ENCODE measurements at places on chromosomes 7 and 10.

- no peak for DNase-seq
Observed at GRCh38 chr10:117562220-117562619, 19.7 kb downstream of the EMX2 start.

DNA sequence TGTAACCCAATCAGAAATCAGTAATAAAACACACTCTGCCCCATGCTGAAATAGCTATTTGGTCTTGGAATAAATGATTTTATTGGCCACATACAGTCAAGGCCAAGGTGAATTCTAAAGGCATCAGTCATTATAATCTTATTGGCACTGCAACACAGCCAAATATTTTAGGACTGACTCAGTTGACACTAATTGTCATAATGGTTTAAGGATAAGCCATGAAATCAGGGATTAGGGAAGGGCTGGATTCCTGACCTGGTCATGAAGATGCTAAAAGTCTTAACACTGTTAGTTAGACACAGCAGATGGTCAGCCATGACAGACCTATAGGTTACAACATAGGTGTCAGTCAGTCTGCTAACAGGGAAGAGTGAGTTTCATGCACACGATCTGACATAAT, 330.3 kb upstream of the NPSR1 start:
- DNase-seq, result no peak

DNA sequence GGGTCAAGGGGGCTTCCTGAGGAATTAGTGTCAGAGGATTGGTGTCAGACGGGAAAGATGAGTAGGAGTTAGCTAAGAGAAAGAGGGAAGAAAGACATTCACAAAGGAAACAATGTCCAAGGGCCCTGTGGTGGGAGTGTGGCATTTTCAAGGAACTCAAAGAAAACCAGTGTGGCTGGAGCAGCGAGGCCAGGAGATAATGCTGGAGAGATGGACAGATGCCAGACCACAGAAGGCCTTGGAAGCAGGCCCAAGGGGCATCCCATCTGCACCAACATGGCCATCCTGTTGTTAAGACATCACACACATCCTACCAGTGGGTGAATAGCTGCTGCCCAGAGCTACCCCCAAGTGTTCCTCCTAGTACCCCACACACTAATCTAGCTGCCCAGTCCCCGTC, 36.1 kb upstream of the CUL1 start:
- DNase-seq, result no peak

DNA sequence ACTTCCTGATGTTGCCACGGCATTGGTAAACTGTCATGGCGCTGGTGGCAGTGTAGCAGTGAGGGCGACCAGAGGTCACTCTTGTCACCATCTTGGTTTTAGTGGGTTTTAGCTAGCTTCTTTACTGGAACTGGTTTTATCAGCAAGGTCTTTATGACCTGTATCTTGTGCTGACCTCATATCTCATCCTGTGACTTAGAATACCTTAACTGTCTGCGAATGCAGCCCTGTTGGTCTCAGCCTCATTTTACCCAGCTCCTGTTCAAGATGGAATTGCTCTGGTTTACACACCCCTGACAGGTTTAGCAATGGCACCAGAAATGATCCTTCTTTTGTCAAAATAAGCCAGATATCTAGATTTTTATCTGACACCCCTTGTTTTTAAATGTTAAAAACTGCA, 85.3 kb downstream of the ARL4A start:
- no peak for DNase-seq

- DNase-seq, result no peak
Observed at GRCh38 chr7:144725070-144725469, 110.8 kb downstream of the TPK1 start.

DNA sequence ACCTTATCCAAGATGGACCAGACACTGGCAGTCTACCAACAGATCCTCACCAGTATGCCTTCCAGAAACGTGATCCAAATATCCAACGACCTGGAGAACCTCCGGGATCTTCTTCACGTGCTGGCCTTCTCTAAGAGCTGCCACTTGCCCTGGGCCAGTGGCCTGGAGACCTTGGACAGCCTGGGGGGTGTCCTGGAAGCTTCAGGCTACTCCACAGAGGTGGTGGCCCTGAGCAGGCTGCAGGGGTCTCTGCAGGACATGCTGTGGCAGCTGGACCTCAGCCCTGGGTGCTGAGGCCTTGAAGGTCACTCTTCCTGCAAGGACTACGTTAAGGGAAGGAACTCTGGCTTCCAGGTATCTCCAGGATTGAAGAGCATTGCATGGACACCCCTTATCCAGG, 13.4 kb downstream of the LEP start:
- DNase-seq, result no peak

DNA sequence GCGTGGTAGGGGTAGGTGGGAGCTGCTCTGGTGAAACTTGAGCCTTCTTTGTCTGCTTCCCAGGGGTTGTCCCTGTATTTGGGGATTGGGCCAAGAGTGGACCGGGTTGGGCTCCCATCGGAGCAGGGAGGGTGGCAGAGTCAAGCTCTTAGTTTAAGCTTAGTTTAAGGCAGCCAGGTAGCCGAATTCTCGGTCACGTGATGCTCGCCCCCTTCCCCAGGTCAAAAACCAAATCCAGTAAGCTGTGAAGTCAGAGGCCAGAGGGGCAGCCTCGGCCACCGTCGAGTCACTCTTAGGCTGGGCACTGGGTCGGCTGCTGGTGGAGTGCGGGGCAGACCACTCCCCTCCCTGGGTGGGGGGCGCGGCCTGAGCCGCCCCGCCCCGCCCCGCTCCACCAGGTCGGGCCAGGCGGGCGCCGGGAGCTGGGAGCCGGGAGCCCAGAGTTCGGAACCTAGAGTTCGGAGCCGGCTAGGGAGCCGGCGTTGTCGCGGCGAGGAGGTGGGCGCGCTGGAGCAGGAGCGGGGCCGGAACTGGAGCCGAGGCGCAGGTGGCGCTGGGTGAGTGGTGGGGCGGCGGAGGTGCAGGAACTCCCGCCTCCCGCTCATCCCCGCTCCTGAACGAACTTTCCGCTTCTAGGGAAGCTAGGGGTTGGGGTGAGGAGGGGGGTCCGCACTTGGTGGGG, 2.8 kb upstream of the LZTS2 start:
- DNase-seq, result no peak

GRCh38 chr7:84912993-84913635, 273.7 kb downstream of the SEMA3D start:
- no peak for DNase-seq

DNA sequence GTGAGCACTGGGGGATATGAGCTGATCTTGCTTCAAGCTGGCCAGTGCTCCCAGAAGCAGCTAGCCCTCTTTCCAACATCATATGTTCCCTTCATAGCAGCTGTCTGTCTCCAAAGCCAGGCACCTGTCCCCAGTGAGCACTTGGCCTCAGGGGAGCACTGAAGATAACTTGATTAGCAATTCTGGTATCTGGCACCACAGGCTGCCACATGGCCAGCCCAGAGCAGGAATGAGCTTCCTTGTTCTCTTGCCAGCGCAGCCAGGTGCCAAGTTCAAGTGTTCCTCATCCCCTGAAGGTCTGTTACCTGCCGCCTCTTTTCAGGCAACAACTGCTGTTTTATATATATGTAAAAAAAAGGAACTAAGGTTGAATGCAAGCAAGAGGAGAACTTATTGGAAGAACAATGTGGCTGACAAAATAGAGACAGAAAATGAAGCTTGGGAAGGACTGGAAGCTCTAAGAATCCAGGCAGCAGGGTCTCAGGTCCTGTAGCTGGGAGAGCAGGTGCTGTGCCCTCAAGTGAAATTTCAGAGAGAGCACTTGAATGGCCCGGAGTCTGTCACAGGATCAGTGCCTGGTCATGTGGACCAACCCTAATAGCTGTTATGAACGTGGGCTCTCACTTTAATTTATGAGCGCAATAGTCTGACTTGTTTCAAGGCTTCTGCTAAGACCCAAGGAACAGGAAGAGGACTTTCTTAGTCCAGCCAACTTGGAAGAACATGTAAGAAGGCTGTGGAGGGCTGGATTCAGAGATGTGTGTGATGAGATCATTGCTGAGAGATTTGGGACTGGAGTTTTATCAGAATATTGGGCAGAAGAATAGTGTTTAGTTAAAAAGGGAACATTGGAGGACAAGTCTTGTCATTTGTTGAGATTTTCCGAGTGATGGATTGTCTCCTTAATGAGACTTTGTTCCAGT, 267.2 kb downstream of the GLRX3 start:
- peak; percentile 31 for DNase-seq

GRCh38 chr10:76213876-76214275, 782.5 kb downstream of the LRMDA start:
- DNase-seq, result no peak

- DNase-seq, result no peak
Observed at GRCh38 chr7:127891144-127891543, 140.1 kb downstream of the LRRC4 start.

DNA sequence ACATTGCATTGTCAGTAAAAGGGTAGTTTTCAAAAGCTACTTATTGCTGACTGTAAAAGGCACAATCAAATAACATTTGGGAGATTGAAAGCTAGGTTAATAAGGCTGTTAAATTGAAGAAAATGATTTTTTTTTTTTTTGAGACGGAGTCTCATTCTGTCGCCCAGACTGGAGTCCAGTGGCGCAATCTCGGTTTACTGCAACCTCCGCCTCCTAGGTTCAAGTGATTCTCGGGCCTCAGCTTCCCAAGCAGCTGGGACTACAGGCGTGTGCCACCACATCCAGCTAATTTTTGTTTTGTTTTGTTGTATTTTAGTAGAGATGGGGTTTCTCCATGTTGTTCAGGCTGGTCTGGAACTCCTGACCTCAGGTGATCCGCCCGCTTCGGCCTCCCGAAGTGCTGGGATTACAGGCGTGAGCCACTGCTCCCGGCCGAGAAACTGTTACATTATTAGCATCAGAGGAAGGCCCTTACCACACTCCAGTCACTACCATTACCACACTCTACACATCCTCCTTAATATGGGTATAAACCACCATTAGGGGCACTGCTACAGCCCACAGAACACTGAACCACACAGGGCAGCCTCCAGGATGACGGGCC, 1.0 kb downstream of the CYP51A1 start:
- DNase-seq, result peak; percentile 12

DNA sequence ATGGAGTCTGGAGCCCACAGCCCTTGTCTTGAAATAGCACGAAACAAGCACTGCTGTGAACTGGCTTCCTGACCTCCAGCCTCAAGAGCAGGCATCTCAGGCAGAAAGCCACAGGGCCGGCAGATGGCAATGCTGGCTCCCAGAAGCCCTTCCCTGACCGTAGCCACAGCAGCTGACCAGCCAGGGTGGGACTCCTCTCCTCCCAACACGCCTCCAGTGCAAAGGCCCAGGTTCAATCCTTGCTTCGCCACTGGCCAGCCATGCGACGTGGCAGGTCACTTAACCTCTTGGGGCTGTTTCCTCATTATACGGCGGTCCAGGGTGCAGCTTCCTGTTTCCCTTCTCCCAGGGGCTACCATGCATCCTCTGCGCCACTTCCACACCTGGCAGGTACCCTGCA, 12.8 kb downstream of the PRKAG2 start:
- no peak for DNase-seq

DNA sequence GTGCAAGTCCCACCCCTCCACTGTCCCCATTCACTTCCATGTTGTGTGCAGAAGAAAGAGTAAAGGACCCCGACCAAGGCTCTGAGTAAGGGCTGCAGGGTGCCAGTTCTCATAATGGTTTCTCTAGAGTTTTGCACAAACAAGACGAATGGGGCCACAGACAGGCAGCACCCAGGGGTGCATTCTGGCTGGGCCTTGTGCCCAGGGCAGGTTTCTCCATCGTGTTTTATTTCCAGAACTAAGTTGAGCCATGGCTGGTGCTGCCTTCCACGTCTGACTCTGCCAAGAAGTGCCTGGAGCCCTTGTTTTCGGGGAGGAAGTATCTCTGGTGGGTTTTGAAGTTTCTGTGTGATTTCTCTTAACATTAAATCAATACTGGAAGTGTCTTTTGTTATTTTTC, 95.0 kb upstream of the SDK1 start:
- DNase-seq, result no peak

GRCh38 chr10:100518761-100519241, 860 bp downstream of the SEC31B start:
- peak; percentile 69 for DNase-seq

- no peak for DNase-seq
Observed at GRCh38 chr10:58241346-58241745, 26.3 kb downstream of the IPMK start.

DNA sequence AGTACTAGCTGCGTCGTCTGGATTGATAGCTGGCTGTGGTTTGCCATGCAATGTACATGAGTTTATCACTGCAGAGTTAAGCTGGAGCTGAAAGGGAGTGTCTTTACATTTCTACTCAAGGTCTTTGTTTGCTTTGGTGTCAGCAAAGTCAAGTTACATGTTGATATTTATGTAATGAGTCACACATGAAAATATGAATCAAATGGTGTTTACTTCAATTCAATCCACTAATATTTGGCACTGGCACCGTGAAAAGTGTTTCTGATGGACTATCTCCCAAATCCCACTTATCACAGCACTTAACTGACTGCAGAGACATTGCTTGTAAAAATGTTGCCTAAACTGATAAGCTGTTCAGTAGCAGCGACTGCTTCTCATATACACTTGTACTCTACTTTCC, 395.9 kb downstream of the TFEC start:
- no peak for DNase-seq

GRCh38 chr10:91309711-91310110, 89.2 kb downstream of the PCGF5 start:
- DNase-seq, result no peak

DNA sequence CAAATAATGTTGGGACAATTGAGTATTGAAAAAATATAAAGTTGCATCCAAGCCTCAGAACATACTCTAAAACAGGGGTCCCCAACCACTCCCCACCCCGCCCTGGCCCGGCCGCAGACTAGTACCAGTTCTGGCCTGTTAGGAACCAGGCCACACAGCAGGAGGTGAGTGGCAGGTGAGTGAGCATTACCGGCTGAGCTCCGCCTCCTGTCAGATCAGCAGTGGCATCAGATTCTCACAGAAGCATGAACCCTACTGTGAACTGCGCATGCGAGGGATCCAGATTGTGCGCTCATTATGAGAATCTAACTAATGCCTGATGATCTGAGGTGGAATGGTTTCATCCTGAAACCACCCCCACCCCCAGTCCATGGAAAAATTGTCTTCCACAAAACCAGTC, 19.4 kb downstream of the HIPK2 start:
- no peak for DNase-seq

DNA sequence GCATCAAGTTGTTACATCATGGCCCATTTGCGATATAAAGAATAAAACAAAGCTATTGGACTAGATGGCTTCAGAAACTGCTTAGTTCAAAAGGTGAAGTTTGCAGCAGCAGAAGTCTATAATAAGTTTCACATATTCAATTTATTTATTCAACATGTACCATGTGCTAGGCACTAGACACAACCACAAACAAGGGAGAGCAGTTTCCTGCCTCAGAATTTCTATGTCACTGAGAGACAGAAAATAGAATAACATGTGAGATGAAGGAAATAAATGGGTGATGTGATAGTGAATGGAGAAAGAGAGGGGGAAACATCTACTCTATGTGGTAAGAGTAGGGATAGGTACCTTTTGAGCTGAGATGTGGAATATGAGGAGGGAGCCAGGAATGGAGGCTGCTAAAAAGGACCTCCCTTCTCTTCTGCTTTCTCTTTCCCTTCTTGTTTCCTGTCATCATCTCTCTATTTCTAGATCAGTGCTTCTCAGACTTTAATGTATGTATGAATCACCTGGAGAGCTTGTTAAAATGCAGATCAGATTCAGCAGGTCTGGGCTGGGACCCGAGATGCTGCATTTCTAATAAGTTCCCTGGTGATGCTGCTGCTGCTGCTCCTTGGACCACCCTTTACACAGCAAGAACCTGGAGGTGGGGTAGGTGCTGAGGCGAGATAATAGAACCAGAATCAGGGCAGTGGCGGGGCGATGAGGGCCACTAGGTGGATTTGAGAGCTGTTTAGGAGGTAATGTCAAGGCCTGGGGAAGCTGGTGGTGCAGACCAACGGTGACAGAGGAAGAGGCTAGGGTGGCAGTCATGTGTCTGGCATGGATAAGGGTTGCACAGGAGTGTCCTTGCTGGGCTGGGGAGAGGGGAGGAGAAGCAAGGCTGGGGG, 13.7 kb upstream of the INMT start:
- DNase-seq, result no peak
